HepG2 (cell line): ENCODE measurements at places on chromosomes 7 and 10.

GRCh38 chr10:111822661-111823060 lies 360.9 kb downstream of the GPAM start:
- DNase-seq, result no peak

DNA sequence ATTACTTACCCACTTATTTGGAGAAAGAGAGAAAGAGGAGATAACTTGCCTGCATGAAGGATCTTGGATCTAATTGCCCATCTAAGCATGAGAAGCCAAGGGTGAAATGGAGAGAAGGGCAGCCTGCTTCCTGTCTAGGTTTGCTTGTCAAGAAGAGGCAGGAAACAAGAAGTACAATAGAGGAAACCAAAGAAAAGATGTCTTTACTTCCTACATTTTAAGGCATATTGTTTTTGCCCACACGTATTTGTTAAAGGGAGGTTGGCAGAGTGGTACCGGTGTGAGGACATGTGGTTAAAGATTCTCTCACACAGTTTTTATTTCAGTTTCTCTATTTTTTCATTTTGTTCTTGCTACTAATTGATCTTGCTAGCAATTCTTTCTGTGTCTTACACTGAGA lies 6.0 kb upstream of the TAS2R38 start:
- no peak for DNase-seq

GRCh38 chr7:158422887-158423560 lies 164.6 kb downstream of the PTPRN2 start:
- DNase-seq, result no peak

DNA sequence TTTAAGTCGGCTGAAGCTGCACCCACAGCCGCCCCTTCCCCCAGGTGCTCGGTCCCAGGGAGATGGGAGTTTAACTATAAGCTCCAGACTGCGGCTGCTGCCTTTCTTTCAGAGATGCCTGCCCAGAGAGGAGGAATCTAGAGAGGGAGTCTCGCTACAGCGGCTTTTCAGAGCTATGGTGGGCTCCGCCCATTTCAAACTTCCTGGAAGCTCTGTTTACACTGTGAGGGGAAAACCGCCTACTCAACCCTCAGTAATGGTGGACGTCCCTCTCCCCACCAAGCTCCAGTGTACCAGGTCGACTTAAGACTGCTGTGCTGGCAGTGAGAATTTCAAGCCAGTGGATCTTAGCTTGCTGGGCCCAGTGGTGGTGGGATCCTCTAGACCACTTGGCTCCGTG lies 135.4 kb downstream of the CXCL12 start:
- no peak for DNase-seq

GRCh38 chr7:27173956-27174873 lies at the start of gene HOXA10:
HOXA10 (minus strand) TSS chr7:27174320; CDS start chr7:27174306, 14 bp downstream.
- no peak for DNase-seq

GRCh38 chr7:108454674-108455550 lies 1.3 kb downstream of the NRCAM start:
- DNase-seq, result no peak

DNA sequence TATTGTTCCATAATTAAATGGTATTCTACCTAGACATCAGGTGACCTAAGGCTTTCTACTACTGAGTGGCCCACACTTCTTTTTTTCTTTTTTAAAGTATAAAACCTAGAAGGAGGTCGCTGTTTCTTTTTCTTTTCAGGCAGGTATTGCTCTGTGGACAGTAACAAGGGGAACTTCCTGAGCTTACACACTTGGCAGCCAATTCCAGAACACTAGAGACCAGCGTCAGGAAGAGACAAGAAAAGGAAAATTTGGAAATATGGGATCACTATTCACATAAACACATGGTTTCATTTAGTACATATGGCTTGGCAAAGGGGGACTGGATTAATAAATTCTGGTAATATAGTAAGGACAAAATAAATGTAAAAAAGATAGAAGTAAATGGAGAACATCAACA lies 141.9 kb downstream of the RSU1 start:
- DNase-seq, result no peak

DNA sequence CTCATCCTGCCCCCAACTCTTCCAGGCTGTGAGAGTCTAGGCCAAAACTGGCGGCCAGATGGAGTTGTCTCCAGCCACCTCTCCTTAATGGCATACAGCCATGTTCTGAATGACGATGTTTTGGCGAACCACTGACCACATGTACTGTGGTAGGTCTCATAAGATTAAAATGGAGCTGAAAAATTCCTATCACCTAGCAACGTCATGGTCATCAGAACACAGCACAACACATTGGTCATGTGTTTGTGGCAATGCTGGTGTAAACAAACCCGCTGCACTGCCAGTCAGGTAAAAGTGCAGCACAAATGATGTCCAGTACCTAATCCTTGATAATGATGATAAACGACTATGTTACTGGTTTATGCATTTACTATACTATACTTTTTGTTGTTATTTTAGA lies 290.0 kb upstream of the MKI67 start:
- DNase-seq, result no peak

DNA sequence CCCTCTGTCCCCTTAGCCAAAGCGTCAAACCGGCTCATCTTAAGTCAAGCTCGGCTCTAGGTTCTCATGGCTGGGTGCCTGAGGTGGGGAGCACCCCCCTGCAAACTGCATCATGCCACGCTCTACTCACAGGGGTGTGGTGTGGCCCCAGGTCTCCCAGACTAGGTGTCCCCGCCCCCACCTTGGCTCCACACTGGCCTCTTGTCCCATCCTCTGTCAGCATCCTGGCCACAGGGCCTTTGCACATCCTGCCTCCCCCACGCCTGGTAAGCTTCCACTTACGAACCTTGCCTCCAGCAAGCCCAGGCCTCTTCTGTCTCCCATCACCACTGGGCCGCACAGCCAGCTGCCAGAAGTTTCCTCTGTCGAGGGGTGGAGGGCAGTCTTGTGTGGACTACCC lies 20.2 kb upstream of the GRIFIN start:
- DNase-seq, result no peak
